ENCODE measurements at places on chromosomes 5 and 9.

DNA sequence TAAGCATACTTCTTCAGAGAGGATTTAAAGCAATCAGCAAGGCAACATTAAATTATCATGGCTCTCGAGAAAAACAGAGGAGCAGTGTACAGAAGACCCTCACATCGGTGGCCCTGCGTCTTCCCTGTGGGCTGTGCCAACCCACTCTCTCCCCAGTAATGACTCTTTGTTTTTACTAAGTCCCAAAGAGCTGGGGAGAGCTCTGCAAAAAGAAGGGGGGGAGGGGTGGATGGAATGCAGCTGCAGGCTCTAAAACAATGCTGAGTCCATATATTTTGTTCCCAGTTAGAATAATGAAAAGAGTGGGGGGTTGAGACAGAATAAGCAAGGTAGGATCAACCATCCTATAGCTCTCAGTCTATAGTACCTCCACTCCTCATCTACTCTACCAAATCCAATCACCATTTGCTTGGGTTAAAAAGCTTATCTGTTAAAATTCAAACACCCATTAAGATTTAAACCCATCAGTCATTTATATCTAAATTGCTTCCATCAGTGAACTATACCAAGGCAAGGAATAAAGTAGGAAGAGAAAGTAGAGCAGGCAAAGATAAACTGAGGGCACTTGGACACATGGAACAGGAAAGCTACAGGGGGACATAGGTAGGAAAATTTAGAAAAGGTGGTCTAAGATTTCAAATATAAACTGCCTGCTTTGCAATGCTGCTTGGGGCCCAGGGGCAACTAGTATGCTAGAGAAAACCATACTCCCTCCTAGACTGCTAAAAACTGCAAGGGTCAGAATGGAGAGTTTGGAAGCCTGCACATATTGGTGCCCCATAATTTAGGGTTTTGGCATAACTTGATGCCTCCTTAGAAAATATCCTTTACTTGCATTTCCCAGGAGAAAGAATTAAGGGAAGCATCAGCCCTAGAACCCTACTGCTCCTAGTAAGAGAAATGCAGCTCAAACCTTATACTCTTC lies 20.6 kb downstream of the ELL2 start:
- peaks cover 16% of the 10 kb centered on the region for H3K4me1 ChIP-seq
- no peaks in the 10 kb centered on the region for H3K27me3 ChIP-seq
- H3K36me3 ChIP-seq: peaks cover 11% of the 10 kb centered on the region
- no peak overlapping the region for H3K27ac ChIP-seq

DNA sequence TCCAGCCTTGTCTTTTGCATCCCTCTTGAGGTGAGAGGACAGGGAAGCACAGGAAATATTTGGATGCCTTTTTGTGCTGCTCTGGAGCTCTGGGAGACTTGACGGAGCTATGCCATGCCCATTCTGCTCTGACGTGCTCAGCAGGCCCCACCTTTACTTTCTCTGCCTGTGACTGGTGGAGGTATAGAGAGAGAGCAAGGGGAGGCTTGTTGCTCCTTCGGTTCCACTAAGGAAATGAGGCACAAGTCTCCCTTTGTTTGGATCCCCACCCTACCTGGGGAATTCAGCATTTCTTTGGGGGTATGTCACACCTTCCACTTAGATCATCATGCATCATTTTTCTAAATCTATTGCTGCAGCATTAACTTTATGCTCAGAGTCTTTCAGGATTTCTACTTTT lies 121.8 kb upstream of the CNTLN start:
- H3K4me3 ChIP-seq: no peak overlapping the region
- H3K27me3 ChIP-seq: no peaks in the 10 kb centered on the region
- DNase-seq: no peak
- no peak overlapping the region for H3K27ac ChIP-seq

DNA sequence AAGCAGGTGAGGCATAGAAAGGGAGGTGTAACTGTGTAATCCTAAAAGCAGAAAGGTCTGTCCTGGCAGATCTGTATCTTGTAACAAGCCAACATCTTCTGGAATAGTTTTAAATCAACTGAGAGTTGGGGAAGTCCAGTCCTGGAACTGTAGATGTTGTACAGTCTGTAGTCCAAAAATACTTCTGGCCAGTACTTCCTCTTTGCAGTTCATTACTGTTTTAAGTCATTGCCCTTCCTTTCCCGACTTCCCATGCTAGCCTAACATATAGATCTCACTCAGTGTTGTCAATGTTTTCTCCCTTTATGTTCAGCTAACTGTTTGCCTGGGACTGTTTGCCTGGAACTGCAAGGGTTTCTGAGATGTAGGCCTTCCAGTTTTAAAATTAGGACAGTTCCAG lies 168.5 kb upstream of the ISL1 start:
- H3K36me3 ChIP-seq: no peaks in the 10 kb centered on the region
- H3K27me3 ChIP-seq: no peaks in the 10 kb centered on the region
- no peak for DNase-seq
- no peak overlapping the region for H3K4me3 ChIP-seq

DNA sequence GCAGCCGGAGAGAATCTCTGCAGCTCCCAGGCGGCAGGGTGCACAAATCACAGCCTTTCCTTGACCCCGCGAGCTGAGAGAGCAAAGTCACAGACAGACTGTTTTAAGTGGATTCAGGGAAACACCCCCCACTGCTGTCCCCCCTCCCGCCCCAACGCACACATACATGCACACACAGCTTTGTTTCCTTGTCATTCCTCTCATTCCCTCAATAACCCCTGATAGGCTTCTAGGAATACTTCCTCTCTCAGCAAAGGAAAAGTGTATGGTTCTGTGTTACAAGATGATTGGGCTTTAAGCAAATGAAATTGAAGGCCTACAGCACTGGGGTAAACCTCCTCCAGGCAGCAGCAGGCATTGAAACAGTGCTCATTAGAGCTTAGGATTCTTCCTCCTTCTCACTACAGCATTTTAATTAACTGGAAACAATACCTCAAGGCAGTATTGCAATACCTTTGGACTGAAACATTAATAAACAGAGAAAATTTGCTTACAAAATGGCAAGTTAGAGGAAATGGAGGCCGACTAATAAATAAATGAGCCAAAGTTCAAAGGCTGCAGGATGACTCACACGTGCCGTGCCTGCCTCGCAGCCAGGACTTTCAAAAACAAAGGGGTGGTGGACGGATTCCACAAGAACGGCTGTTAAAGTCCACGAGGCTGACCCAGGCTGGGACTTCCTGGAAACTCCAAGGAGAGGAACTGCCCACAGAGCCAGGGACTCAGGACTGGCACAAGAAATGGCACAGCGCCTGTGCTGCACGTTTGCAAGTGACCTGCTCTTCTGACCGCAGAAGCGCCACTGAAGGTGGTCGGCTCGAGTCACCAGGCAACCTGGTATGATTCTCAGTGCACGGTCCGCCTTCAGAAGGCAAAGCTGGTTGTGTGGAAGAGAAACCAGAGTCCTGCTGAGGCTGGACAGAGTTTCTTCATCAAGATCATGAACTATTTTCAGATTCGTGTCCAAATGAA lies 236.2 kb downstream of the SYK start:
- peak; percentile 21 for DNase-seq
- no peak overlapping the region for H3K4me3 ChIP-seq
- no peaks in the 10 kb centered on the region for H3K27me3 ChIP-seq

- peaks cover 8% of the 10 kb centered on the region for H3K27me3 ChIP-seq
- H3K4me1 ChIP-seq: peaks cover 5% of the 10 kb centered on the region
- no peak overlapping the region for H3K27ac ChIP-seq
- no peaks in the 10 kb centered on the region for H3K36me3 ChIP-seq
Observed at GRCh38 chr5:97118261-97119006, 24.0 kb downstream of the LIX1 start.

GRCh38 chr9:19409401-19410194 lies 789 bp downstream of the ACER2 start:
- H3K4me1 ChIP-seq: peaks cover 11% of the 10 kb centered on the region
- no peaks in the 10 kb centered on the region for H3K27me3 ChIP-seq
- H3K27ac ChIP-seq: peak overlapping the region; percentile 74
- DNase-seq: peak; percentile 63

Measured in SK-N-SH (cell line).